Foreskin keratinocyte (primary cell): ENCODE measurements at places on chromosomes 5 and 9.
A peak's percentile ranks its signal among the peaks of the same experiment; 100 is the strongest.

DNA sequence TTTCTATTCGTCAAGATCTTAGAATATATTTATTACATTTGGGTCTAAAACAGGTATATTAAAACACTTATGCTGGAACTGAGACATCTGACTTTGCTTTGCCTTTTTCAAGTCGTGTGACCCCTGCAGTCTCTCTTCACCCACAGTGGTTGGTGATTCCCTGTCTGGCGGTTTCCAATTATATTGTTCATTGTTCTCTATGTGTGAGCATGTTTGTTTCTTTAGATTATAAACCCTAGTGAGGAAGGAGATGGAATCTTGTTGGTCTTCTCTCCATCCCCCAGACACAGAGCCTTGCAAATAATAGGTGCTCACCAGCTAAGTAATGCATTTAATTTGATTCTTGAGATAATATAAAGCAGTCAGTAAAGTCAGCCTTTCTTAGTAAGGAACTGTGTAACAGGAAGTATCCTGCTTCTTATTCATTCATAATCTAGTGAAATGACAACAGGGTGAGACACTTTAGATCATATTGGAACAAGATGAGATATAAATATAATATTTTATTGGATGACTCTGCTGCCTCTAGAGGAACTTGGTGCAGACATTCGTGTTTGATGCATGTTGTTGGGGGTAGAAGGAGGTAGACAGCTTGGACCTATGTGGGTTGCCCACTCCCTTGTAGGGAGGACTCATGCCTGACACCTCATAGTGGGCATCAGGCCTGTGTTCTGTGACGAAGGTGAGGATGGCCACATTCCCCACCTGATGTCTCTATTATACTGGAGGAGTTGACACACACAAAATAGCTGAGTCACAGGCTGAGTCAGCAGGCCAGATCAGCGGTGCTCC lies 88.1 kb downstream of the FGF1 start:
- peak; percentile 90 for DNase-seq

DNA sequence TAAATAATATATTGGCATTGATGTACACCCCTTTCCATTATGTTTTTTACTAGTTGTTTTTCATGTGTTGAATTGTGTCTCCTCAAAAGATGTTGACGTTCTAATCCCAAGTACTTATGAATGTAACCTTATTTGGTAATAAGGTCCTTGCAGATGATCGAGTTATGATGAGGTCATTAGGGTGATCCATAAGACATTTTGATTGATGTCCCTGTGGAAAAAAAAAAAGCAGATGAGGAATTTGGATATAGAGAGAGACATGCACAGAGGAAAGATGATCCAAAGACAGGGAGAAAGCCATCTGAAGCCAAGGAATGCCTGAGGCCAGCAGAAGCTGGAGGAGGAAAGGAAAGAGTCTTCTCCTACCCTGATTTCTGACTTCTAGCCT lies 632.7 kb downstream of the TLR4 start:
- no peak for DNase-seq

DNA sequence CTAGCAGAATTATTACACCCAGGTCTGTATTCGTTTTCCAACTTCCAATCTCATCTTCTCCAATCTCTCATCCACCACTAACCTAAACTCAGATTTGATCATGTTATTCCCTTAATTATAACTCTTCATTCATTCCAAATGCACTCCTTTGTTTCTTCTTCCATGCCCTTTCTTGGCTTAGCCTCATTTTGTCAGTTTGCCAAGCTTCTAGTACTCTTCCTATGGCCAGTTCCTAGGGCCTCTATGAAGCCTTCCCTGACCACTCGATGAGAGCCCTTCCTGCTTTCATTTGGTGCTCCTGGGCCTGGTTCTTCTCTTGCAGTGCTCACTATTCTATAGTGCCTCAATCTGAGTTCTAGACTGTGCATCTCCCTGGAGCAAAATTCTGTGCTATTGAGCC lies 5.8 kb downstream of the FAM219A start:
- no peak for DNase-seq

DNA sequence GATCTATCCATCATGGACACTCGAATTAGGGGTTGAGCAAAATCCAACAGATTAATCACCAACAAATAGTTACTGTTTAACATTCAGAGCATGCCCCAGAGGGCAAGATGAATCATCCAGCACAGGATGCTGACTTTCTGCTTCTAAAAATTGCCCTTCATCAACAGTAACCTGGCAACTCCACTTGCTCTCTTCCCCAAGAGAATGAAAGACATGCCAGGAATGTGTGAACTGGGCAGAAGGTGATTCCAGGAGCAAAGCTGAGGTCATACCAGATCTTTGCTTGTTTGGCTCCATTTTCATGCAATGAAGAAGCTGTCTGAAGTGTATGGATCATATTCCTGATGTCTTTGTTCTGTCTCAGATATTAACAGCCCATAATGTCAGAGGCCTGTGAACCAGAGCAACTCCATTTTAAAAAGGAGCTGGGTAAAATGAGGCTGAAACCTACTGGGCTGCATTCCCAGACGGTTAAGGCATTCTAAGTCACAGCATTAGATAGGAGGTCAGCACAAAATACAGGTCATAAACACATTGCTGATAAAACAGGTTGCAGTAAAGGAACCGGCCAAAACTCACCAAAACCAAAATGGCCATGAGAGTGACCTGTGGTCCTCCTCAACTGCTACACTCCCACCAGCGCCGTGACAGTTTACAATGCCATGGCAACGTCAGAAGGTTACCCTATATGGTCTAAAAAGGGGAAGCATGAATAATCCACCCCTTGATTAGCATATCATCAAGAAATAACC lies 2.5 kb upstream of the ZNF367 start:
- peak; percentile 96 for DNase-seq

- DNase-seq = no peak
These were observed 52.8 kb upstream of the CAST start for GRCh38 chr5:96609369-96609768.

DNA sequence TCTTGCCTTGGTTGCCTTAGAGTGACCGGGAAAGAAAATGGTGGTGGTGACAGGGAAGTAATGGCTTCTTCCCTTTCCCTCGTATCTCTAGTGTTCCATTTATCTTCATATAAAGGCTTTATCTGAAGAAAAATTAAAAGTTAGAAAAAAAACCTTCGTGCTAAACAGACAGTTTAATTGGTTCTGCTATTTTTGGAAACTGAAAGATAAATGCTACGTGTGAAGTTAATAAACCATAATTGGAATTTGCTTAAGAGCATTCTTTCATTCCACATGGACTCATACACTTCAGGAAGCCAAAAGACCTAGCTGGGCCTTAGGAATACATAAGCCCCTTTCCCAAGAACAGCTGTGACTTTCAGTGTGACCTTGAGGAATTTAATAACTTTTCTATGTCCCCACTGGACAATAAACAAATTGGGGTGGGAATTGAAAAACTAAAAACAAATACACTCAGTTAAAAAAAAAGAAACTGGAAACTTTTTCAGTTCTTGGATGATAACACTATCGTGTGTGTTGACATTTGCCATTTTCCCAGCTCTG lies 818.8 kb upstream of the WWC1 start:
- DNase-seq = no peak

DNA sequence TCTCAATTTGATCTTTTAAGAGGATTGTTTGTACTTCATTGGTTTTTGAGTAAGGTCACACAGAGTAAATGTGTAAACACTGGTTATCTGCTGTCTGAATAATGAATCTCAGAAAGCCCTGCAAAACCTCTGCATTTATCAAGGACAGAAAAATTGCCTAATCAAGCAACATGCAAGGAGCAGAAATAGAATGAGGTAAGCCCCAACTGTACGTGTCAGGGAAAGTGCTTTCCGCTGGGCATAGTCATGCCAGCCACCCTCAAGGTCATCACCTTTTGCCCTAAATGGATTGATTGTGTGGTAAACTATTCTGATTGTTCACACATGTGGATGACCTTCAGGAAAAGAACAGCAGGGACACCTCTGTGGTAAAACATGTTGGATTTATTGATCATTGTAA lies 376.9 kb upstream of the KCNN2 start:
- no peak for DNase-seq
